ENCODE measurements at places on chromosomes 12 and 14.

GRCh38 chr12:20187456-20187855, 180.9 kb upstream of the PDE3A start:
- no peak for DNase-seq

DNA sequence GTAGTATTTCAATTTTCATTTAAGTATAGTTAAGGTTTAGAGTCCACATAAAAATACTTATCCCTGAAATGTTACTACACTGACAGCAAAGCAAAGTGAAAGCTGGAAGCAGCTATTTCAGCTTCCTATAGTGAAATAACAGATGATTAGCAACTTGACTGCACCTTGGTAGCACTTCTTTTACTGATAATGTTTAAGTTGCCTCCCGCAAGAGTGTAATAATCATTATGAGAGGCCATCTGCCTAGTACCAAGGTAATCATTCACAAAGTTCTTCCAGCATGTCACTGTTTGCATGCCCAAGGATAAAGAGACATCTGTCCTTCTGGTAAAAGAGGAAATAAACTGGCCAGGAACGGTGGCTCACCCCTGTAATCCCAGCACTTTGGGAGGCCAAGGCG, 69.8 kb downstream of the LIN7A start:
- DNase-seq = no peak

DNA sequence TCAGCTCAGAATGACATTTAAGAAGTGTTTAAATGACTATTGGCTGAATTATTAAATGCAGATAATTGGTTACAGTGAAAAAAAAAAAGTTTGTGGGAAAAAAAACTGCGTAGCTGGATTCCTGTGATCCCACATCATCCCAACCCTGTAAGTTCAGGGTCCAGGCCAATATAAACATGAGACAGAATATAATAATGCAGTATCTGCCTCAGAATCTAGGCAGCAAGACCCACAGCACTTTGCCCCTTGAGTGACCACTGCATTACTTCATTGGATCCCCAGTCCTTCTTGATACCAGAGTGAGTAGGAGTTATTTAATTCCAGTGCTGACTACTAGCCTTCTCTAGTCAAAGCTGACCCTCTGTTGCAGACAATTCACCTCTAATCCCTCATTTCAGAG, 272.6 kb downstream of the CCER1 start:
- DNase-seq = no peak

DNA sequence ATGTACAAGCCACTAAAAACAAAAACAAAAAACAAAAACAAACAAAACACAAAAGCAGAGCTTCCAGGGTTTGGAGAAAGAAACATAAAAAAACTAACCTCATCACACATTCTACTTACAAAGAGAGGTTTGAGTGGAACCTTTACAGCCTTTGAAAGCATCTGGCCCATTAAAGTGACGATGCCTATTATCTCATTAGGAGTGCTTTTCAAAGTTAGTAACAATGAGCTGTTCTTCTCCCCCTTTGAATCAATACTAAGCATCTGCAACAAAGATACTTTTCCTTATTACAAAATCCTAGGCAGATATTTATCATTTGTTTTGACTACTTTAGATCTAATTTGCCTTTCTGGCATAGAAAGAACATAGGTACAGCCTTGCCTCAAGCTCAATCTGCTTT, 217.3 kb downstream of the PPM1H start:
- no peak for DNase-seq

DNA sequence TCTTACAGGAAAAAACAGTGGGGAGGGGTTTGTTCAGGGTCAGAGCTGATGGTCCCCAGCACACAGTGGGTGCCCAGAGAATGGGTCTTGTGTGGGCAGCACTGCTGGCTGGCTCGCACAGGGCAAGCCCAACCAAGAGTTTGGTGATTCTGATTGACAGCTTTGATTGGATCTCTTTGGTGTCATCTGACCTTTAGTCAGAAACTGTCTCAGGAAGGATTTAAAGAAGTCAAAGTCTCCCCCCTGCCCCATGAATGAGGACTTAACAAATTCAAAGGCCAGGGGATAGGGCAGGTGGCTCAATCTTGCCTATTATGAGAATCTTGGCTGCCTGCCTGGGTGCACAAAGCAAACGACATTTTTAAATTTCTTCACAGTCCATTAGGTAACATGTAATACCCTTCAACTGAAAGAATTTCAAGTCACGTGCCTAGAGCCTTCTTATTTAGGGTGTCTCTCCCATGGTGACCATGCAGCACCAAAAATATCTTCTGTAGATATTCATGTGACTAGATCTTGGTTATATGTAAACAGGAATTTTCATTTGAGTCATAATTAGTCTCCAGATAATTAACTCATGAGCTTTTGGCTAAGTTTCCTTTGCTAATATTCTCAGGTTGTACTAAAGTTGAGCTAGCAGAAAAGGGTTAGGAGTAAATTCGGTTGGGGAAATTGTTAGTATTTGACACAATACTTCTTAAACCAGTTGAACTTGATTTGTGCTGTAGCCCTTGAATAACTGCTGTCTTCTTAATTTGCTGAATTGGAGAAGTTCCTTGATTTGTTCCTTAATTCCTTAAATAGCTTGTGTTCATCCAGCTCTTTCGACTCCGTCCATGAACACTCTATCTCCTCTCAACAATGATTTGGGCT, 54.5 kb upstream of the HECTD1 start:
- no peak for DNase-seq

DNA sequence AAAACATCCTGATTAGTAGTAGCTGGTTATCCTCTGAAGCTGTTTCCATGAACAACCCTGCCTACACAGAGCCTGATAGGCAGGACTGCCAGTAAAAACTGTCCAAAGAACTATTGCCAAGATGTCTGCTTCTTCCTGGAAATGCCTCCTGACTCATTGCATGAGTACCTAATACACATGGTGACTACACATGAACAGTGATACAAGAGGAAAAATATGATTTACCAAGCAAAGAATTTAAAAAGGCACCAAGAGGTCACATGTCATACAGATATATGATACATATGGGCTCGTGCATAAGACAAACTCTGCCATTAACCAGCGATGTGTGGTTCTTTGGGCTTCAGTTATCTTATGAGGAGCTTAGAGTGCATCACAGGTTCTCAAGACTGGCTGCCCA, 552.3 kb downstream of the SLC16A7 start:
- DNase-seq = no peak

DNA sequence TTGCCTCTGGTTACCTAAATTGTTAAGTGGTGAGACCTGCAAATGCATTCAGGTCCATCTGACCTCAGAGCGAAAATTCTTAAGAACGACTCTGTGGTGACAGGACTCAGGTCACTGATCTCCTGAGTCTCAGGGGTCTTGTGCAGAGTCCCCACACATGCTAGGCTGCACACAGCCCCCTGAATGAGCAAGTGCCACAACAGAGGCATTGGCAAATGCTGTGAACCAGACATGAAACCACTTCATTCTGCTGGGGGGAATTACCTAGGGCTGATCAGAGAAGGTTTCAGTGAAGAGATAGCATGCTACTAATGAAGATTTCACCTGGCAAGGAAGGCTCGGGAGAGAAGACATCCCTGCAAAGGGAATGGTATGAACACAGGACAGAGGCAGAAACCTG, 281.6 kb downstream of the ITPR2 start:
- DNase-seq = no peak

GRCh38 chr14:73249564-73250316, 12.4 kb downstream of the PAPLN start:
- DNase-seq = no peak

GRCh38 chr12:60539592-60539991, 943.8 kb downstream of the SLC16A7 start:
- DNase-seq = no peak

DNA sequence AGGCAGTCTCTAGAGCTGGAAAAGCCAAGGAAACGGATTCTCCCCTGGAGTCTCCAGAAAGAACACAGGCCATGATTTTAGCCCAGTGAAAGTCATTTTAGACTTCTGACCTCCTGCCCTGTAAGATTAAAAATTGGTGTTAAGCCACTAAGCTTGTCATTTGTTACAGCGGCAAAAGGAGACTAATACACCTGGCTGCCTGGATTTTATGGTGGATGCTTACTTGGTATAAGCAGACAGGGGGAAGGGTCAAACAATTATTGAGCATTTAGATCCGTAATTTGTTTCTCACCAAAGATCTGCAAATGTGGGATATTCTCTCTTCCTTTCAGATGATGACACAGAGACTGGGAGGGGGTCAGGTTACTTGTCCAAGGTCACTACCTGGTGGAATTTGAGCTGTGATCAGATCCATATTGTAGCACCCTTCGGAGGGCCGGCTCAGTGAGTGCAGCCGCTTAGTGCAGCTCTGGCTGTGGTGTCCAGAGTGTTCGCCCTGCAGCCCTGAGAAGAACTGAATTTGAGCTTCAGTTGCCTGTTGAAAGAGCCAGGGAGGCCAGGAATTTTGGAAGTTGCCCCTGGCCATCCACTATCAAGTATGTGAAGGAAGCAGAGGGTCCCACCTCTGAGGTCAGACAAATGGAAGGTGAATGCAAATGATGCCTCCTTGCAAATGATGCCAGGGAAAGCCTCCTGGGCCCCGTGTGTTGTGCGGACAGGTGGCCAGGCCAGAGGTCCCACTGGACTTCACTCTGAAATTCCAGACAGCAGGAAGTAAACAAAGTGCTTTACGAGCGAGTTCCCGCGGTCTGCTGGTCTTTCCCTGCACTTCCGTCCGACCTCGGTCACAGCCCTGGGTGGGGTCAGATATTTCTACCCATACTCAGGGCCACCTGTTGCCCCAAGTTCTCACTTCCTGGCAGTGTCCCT, 15.1 kb downstream of the GLRX5 start:
- DNase-seq = no peak

GRCh38 chr14:74255281-74255680, 16.0 kb downstream of the VSX2 start:
- DNase-seq = no peak

DNA sequence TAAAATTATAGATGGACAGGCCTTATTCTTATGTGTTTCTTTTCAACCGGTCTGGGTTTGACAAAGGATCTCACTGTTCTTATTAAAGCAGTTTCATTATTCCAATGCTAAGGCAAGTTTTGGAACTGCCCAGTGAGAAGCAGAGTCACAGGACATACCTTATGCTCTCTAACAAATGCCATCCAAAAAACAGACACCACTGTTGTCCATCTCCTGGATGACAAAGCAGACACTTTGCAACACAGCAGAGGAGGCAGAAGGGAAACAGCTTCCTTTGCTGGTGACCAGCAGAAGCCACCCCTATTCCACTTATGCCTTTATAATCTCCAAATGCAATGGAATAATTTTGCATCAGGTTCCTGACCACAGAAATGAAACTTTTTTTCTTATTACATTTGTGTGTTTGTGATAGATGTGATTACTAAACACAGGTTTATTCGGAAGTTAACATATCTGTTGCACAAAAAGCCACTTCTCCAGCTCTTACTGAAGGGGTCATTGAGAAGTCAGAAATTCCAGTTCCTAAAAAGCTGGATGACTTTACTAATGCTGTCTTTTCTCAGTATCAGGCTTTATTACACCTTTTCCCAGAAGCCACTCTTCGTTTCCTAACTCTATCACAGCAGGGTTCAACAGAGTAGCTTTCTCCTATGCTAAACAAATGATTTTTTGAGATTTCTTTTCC, 115.6 kb downstream of the BTG1 start:
- DNase-seq = no peak

DNA sequence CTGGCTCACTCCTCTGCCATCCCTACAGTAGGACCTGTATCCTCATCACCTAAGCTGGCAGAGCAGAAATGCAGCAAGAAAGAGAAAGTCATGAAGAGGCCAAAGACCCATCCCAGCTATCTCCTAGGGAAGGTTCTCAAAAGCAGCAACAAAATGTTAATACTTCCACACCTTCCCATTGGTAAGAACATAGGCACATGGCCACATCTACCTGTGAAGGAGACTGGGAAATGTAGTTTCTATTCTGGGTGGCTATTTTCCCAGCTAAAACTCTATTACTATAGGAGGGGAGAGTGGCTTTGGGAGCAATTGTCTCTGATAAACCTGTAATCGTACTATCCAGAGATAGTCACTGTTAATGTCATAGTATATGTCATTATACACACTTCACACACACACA, 13.7 kb upstream of the EIF2B2 start:
- DNase-seq = no peak

DNA sequence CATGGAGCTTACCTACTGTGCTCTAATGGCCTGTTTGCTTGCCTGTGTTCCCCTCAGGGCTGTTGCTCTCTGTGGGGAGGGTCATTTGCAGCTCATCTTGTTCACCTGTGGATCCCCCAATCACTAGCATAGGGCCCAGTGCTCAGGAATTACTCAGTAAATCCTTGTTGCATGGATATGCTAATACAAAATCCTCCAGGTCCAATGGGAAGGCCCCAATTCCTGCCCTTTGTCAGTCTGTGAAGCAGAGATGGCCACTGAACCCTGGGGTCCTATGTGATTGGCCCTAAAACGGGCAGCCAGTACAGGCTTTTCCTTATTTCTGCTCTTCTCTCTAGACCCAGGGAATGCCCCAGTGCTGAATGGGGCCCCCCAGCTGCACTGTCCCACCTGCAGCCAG, 44.1 kb downstream of the FOS start:
- DNase-seq = no peak

- DNase-seq = no peak
Measured at GRCh38 chr12:110012659-110013058, 13.4 kb downstream of the ANKRD13A start.

GRCh38 chr12:65948320-65949008, 124.2 kb downstream of the HMGA2 start:
- DNase-seq = no peak

GRCh38 chr14:55212634-55213033, 21.2 kb upstream of the DLGAP5 start:
- DNase-seq = no peak

- no peak for DNase-seq
Measured at GRCh38 chr12:102567031-102567985, 86.9 kb upstream of the IGF1 start.
